ENCODE measurements at places on chromosomes 13 and 19.
A peak's percentile ranks its signal among the peaks of the same experiment; 100 is the strongest.

DNA sequence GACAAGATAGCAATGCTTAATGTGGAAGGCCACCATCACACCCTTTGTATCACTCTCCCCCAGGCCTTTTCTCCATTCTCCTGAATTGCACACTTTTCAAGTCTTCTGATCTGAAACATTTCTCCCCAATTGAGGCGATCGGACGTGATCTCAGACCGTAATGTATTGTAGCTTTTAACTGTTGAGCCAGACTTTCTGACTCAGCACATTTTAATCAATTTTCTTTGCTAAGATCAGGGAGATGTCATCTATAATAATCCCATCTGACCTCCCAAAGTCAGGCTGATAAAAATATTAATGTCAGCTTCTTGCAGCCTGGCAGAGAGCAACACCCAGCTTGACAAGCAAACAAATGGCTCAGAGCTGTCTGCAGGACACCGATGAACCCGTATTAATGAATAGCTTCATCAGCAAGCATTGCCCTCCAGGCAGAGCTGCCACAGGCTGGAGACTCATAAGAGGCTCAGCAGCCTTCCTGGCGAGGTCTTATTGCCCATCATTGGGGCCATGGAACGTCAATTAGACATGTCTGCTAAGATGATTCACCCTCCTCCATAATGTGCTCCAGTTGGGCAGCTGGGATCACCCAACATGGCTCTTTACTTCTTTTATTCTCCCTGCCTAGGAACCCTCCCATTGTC lies 60.2 kb upstream of the UQCRFS1 start:
- no peak for DNase-seq

DNA sequence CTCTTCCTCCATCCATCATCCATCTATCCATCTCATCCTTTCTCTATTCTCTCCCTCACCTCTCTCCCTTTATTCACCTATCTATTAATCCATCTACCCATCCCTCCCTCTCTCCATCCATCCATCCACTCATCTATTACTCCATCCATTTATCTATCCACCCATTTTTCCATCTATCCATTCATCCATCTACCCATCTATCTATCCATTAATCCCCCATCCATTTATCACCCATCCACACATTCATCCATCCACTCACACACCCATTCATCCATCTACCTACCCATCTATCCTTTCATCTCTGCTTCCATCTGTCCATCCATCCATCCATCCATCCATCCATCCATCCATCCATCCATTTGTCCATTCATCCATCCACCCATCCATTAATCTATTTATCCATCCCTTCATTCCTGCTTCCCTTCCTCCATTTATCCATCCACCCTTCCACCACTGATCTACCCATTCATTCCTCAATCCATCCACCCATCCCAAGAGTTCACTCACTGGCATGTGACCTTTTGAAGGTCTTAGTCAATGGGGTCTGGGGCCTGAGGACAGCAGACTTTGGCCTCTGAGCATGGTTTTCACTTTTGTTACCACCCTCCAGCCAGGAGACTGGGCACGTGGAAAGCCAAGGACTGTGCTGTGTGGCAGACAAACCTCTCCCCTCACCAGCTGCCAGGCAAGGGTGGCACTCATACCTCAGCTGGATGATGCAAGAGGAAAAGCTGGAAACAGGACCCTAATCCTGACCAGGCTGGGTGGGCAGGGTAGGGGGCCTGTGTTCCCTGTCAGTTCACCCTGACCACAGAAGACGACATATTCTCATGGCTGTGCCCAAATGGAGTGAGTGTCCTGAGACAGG lies 126.7 kb downstream of the URI1 start:
- DNase-seq: no peak

DNA sequence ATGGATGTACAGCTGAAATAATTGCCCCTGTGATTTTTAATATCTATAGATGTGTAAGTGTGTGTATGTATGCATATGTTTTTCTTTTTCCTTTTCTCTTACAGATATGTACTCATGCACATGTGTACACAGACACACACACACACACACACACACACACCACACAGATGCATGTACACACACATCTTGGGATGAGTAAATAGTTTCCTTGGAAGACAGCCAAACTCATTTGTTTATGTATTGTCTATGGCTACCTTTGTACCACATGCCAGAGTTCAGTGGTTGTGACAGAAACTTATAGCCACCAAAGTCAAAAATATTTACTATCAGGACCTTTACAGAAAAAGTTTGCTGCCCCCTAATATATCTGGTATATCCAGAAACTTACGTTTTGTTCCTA lies 192.6 kb downstream of the MAB21L1 start:
- DNase-seq: no peak

DNA sequence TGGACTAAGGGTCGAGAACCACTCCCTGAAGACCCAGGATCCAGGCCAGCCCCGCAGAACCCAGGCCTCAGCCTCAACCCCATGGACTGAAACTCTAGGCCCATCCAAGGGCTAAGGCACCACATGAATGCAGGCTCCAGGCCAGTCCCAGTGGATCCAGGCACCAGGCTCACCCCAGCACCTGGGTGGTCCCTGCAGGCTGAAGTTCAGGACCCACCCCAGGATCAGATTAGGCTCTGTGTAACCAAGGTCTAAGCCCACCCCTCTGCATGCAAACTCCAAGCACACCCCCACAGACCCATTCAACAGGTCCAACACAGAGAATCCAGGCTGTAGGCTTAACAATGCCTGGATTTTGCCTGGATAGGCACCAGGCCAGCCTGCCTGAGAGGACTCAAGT lies 1876.2 kb downstream of the PCDH9 start:
- DNase-seq: no peak

DNA sequence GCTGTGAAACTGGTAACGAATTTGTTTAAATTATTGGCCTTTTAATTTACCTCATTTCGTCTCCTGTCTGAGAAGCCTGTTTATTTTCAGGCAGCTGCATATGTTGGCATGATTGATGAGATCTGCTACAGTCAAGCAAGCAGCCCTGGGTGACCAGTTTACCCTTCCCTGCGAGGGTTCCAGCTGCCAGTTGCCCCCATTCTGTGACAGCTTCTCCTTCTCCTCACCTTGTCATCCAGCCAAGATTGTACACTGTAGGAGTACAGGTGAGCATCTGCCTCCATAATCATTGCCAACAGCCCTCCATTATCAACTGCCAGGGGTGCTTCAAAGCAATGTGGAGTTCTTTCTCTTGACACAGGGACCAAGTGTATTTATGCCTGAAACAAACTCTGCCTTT lies 1979.9 kb upstream of the PRR20A start:
- DNase-seq: no peak

- DNase-seq: no peak
These were observed 165.3 kb downstream of the LMO7 start for GRCh38 chr13:75801388-75801945.

DNA sequence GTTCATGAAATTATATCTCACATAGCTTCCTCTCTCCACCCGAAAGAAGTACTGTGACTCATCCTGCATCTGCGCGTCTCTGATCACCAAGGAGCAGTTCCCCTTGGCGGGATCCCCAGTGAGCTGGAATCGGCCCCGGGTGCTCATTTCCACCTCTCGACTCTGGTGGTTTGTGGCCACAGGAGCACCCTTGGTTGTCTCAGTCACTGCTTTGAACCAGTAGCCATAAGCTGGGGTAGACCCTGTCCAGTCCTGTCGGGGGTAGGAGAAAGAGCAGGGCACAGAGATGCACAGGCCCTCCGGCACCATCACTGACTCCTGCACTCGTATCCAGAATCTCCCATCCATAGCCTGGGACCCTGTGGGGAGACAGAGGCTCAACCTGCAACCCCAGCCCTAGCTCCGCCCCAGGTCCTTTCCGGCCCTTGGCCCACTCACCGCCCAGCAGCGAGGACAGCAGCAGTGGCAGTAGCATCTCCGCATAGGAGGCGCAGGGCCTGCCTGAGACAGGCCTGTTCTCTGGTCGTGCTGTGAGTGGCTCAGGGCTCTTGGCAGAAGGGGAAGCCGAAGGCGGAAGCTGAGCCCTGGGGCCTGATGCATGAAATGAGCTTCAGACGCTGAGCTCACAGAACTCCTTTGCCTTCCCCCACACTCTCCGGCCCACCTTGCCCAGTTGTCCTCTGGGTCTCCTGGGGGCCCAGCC lies at the start of gene SIGLEC10:
Gene SIGLEC10, minus strand, starts transcription at position 536 of the 703 bp plus-strand sequence. Its CDS starts 61 bp downstream, at position 475.
- no peak for DNase-seq

GRCh38 chr19:1268226-1269064 lies 687 bp upstream of the CIRBP start:
- no peak for DNase-seq

DNA sequence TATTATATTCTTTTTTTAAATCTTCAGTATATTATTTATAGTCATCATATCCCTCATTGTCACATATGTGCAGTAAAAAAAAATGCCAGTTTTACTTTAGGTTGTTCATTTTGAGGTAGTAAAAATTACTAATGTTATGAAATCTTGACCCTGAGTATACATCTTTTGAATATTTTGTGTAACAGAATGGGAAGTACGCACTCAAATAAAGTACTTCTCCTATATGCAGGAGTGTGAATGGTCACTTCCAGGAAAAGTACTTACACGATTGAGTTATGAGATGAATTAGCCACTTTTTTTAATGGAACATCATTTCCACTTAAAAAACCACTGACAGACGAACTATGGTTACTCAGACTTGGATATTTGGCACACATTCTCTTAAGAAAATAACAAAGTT lies 58.5 kb downstream of the C13orf42 start:
- DNase-seq: no peak

- DNase-seq: no peak
These were observed 47.8 kb upstream of the TCF3 start for GRCh38 chr19:1699998-1700732.

- DNase-seq: peak; percentile 48
These were observed 73.8 kb downstream of the GADD45B start for GRCh38 chr19:2549701-2550191.

DNA sequence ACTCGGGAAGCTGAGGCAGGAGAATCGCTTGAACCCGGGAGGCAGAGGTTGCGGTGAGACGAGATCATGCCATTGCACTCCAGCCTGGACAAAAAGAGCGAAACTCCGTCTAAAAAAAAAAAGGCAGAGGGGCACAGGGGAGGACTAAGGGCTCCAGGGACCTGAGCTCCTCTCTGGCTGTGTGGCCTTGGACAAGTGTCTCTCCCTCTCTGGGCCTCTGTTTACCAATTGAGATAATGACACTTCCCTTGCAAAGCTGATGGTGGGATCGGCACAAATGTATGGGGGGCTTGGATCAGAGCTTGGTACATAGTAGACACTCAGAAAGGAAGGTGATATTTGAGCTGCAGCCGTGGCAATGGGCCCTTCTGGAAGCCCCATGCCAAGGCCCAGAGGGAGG lies 11.4 kb upstream of the SPACA4 start:
- DNase-seq: no peak

DNA sequence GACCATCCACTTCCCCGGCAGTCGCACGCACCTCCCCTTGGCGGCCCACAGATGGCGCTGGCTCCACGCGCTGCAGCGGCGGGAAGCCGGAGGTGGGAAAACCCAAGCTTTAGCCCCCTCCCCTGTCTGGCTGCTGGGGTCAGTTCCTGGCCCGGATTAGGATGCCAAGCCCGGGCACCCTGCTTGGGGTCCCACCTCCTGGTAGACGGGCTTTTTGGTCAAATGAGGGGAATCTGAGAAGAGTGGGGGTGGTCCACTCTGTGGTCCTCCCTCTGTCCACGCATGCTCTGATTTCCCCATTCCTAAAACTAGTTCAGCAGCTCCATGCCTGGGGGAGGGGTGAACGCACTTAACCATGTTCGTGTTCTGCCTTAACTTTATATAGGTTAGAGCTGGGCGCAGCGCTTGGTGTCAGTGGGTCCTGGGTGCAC lies 8.1 kb upstream of the ADGRE2 start:
- no peak for DNase-seq

GRCh38 chr19:12913851-12914690 lies 5.0 kb downstream of the SYCE2 start:
- peak; percentile 55 for DNase-seq

GRCh38 chr13:100361504-100361903 lies 227.1 kb downstream of the GGACT start:
- no peak for DNase-seq

GRCh38 chr19:3481241-3482090 lies 1.1 kb upstream of the SMIM24 start:
- no peak for DNase-seq

- no peak for DNase-seq
These were observed 19.0 kb downstream of the NUMBL start for GRCh38 chr19:40671404-40671803.

DNA sequence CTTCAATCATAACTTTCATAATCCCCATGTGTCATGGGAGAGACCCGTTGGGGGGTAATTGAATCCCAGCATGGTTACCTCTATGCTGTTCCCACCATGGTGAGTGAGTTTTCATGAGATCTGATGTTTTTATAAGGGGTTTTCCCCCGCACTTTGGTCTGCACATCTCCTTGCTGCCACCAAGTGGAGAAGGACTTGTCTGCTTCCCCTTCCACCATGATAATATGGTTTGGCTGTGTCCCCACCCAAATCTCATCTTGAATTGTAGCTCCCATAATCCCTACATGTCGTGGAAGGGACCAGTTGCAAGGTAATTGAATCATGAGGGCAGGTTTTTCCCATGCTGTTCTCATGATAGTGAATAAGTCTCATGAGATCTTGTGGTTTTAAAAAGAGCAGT lies 524.9 kb downstream of the SLITRK5 start:
- no peak for DNase-seq

- DNase-seq: peak; percentile 32
These were observed 28.7 kb upstream of the KCTD15 start for GRCh38 chr19:33767898-33768413.

DNA sequence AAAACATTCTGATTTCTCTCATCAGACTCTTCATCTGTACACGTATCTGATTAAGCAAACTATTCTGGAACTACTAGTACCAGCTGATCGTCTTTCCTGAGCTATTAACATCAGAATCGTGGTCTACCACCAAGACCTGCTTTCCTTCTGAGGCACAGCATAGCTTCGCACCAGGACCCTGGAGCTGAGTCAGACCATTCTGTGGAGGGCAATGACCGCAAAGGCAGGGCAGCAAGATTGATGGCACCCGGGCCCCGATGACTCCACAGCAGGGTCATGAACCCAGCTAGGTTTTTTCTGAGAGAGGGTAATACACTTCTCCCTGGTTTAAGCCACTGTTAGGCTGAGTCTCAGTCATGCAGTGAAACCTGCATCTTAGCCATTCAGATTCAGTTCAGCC lies 158.7 kb upstream of the GPR12 start:
- DNase-seq: no peak

- no peak for DNase-seq
These were observed 37.4 kb downstream of the ERICH4 start for GRCh38 chr19:41480336-41480735.

- DNase-seq: no peak
These were observed 1.2 kb downstream of the FRY start for GRCh38 chr13:32032759-32033158.

GRCh38 chr13:61692691-61693090 lies 277.0 kb upstream of the PCDH20 start:
- DNase-seq: no peak

- peak; percentile 24 for DNase-seq
These were observed at the start of gene GJA3 for GRCh38 chr13:20160306-20161274. Gene GJA3, minus strand, starts transcription at chr13:20161052. Its CDS starts 17,764 bp downstream, at chr13:20143288.

DNA sequence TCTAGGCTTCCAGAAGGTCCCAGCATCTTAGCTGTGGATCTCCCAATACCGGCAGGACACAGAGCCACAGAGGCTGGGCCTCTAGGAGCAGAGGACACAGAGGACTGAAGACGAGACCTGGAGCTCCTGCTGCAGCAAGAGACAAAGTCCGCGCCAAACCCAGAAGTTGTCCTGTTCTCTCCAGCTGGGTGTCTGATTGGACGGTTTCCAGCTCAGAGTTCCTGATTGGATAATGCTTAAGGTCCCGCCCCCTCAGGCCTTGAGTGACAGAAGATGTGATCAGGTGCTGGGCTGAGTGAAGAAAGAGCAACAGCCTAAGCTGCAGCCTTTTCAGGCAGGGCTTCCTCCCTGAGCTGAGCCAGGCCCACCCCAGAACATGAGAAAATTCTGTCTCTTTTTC lies 59.9 kb upstream of the ZNF85 start:
- DNase-seq: no peak

Data from thyroid gland (tissue), 4 donors.